ENCODE measurements at places on chromosomes 3 and 15.

DNA sequence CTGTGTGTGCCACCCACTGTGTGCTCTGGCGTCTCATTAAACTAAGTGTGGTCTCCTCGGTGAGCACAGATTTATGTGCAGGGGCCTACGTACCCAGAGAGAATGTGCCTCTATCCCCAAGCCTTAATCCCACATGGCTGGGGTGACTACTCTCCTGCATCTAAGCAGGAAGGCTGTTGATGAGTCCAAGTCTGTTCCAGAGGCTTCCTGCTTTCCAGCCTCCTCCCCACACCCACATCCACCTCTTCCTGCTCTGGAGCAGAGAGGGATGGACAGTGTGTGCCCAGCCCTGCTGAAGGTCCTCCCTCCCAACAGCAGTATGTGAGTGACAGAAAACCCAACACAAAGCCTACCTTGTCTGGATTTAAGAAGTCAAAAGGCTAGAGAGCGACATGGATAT lies 38.8 kb upstream of the BCL2L10 start:
- DNase-seq = no peak

- no peak for DNase-seq
Measured at GRCh38 chr15:47725906-47726305, 8.6 kb downstream of the SEMA6D start.

DNA sequence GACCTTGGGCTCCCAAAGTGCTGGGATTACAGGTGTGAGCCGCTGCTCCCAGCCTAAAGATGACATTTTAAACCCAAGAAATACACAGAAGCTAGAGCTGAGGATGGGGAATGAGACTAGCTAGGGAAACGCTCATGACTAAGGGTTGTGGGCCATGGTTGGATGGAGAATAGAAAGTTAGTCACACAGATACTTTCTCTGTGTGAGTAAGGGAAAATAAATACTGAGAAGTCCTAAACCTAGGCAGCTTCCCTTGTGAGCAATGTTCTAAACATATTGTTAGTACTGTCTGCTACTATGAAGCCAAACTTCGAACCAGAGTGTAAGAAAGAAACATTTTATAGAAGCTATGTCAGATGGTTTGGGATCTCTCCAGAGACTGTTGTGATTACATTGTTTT lies 304.8 kb upstream of the STAC start:
- DNase-seq = no peak

DNA sequence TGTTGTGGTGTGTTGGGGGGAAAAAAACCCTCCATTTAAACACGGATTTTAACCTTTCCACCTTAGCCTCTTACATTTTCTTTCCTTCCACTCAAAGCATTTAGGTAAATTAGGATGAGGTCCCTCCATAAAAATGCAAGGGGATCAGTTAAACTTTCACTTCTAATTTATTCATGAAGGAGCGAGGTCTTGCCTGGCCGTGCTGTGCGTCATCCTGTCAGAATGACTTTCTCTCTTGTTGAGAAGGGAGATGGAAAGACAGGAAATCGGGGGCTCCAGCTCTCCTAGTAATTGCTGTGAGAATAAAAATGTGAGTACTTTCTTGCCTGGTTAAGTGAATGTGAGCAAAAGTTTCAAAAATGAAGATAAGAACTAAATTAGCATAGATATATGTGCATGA lies 962.3 kb upstream of the NR2F2 start:
- DNase-seq = no peak

- no peak for DNase-seq
Measured at GRCh38 chr3:138946663-138947494, at the start of the genes FOXL2 and FOXL2NB. FOXL2 (minus strand) TSS chr3:138947137; CDS start chr3:138946722, 415 bp downstream. FOXL2NB (plus strand) TSS chr3:138947217; CDS start chr3:138947365, 148 bp downstream.

- no peak for DNase-seq
Measured at GRCh38 chr3:23916152-23916885, 471 bp downstream of the NKIRAS1 start.

- no peak for DNase-seq
Measured at GRCh38 chr3:170632780-170633179, 46.9 kb upstream of the SLC7A14 start.

DNA sequence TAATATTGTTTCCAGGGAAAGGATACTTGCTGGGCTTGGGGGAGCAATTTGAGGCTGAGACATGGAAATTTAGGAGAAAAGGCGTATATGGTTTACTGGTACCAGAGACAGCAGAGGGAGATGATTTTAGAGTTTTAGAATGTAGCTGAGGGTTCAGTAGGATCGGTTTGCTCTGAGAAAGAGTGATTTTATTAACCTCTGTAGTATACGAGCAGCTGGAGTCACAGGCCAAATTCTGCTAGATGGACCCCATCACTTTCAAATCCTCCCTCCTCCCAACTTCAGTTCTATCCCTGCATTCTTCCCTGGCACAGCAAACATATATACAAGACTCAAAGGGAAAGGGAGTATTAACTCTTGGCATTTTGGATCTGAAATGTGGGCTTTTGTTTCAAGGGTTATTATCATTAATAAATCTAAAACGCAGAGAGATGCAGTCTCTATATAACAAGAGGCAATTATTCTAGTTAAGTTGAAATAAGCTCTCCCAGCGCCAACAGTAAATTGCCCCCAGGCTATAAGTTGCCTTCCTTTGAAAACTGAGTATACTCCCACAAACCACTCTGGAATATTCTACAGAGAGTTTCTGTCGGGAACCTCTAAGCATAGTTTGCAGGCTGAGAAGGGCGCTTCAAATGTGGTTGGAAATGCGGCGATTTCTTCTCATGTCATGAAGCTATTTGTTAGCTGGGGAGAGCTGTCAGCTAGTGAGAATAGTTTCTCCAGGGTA lies 5.4 kb downstream of the CRABP1 start:
- DNase-seq = no peak

DNA sequence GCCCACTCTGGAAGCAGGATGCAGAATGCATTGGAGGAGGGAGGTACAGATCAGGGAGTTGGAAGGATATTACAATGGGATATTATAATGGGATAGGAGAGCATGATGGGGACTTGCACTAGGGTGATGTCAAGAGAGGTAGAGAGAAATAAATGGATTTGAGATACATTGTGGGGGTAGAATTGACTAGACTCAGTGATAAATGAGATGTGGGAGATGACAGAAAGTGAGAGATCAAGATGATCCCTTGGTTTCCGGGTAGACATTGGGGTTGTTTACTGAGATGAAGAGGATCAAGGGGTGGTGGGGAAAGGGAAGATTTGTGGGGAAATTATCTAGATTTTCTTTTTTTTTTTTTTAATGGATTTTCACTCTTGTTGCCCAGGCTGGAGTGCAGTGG lies 42.7 kb downstream of the BFSP2 start:
- no peak for DNase-seq

DNA sequence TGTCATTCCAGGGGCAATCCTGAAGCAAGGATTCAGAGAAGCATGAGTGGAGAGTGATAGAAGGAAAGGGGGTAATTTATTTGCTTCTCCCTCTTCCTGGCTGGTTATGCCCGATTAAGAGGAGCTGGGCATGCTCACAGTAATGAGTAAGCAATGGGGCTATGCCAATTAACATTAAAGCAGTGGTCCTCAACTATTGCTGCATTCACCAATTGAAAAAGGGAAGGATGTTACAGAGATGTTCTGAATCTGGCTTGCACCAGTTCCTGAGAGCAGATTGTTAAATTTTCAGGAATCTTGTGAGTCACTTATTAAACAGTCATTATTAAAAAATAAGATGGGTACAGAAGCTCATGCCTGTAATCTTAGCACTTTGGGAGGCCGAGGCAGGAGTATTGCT lies 85.9 kb upstream of the ZBTB20 start:
- no peak for DNase-seq

GRCh38 chr3:11544412-11545181 lies 99.1 kb downstream of the VGLL4 start:
- no peak for DNase-seq

- no peak for DNase-seq
Measured at GRCh38 chr3:97911459-97911858, 60.8 kb downstream of the RIOX2 start.

DNA sequence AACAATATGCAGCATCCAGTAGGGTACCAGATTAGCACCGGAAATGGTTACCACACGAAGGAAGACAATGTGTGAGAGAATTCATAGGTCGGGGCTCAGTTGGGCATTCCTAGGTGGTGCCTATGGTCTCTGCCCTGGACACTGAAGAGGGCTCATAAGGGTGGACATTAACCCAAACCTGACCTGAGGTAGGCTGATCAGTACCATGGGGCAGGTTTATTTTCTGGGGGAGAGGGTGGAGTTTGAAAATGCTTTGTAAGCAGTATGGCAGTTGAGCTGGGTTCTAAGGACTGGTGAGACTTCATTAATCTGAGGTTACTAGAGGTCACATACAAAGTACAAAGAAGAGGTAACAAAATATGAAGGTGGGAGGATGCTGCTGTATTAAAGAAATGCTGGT lies 68.4 kb downstream of the RPL22L1 start:
- DNase-seq = no peak

DNA sequence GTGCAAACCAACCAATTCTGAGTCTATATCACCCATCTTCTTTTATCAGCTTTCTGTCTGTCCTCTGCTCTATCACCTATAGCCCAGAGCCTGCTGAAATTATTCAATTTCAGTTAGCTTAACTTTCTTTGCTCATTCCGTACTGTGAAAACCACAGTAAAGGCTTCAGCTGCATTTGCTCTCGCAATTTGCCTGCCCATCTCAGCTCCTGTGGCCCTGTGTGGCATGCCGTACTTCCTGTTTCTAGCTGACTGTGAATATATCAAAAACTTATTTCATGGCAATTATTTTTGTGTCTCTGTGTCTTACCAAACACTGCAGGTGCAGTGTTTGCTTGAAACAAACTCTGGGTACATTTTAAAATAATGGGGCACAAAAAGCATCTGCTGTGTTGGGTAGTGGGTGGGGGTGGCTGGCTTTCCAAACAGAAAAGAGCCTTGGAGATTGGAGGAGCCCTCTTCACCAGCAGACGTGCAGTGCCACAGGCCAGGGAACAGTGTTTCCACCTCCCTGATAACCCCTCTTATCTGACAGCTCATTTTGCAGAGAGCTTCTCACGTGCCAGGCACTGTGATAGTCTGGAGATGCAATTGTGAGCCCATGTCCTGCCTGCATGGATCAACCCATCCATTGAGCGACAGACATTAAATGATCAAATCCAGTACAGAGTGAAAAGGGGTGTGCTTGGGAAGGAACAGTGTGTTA lies 45.2 kb downstream of the GASK1A start:
- no peak for DNase-seq

DNA sequence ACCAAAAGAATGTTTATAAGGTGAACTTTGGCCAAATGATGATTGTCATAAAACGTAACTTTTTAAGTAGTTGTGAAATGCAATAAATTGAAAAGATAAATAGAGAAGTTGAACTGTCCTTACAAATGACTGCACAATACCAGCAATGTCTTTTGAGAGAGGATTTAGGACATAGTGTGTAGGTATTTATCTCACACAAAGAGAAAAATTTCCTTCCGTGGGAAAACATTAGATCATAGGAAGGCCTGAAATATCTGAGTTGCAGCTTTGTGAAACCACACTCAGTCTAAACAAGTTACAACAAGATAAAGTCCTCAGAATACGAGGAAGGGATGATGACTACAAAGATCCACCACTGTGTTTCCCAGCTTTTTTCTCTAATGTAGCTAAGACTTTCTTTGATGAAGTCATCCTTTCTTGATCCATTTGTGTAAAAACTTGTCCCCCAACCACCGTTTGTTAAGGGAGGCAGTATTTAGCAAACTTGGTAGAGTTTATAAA lies 16.0 kb downstream of the ROBO2 start:
- no peak for DNase-seq

DNA sequence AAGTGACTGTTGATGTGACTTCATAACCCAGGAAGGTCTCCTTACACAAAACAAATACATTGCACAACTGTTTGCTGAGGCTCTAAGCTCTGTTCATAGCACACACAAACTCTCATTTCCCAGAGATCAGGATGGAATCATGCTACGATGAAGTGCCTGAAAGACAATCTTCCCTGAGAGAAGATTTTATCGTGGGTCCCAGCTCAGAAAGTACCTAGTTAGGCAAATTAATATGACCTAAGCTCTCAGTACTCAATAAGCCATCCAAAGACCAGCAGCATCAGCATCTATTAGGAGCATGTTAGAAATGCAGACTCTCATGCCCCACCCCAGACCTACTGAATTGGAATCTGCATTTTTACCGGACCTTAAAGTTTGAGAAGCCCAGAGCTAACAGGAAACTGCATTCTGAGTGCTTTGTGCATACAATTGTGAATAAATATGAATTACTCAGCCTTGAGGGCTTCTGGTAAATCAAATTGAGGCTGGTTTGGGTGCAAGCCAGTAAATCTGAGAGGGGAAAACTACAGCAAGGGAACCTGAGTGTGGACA lies 161.5 kb upstream of the C2CD4B start:
- no peak for DNase-seq

DNA sequence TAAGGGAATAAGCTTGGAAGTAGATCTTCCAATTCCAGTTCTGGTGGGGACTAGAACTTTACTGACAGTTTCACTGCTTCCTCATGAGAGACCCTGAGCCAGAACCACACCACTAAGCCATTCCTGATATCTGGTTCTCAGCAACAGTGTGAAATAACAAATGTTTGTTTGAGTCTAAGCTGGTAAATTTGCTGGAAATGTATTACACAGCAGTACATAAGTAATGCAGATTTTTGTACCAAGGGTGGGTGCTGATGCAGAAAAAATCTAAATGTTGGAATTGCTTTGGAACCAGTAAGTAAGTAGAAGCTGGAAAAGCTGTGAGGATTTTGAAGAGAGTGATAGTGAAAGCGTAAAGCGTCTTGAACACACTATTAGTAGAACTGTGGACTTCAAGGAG lies 14.4 kb upstream of the AKAP13 start:
- no peak for DNase-seq

- no peak for DNase-seq
Measured at GRCh38 chr3:133833880-133834620, 28.4 kb downstream of the SRPRB start.

- DNase-seq = no peak
Measured at GRCh38 chr3:5194341-5194740, 6.8 kb downstream of the EDEM1 start.

DNA sequence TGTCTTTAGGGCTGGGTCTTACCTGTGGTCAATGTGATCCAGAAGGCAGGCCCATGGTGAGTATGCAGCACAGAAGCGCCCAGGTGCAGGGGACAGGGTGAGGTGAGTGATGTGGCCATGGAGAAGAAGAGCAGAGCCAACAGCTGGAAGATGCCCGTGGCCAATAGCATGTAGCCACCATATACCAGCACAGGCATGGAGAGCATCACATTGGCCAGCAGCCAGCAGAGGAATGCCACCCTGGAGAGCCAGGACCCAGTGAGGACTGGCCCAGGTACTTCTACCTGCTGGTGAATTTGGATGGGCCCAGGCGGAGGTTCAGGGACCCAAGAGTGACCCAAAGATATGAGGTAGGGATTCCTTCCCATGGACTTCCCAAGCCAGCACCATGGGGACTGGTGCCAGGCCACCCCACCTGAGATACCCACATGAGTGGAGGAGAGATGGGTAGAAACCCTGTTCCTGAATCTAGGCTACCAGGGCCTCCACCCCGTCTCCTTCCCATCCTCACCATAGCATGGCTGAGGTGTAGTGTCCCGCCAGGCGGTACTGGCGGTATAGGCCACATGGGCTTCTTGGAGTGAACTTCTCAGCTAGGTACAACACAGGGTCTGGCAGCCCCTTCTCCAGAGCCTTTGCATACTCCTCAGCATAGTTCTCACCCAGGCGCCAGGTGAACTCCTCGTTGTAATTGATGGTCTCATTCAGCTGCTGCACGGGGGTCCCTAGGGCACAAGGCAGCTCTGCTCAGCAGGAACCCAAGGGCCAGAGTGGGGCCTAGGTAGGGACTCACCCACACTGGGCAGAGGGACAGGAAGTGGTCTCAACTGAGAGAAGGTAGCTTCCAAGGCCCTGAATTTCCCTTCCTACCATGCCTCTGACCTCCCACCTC lies 6.2 kb downstream of the DUOXA2 start:
- DNase-seq = no peak

All from tibial nerve (tissue), 4 donors.